ENCODE measurements at places on chromosomes 12 and 14. TPM values are rescaled to one million over a fixed set of nuclear protein-coding genes. Genes with fewer than 3 reads are reported as not detected.

GRCh38 chr14:61226015-61226654, 55.0 kb downstream of the TMEM30B start:
- H3K36me3 ChIP-seq: no peaks in the 10 kb centered on the region
- H3K4me3 ChIP-seq: no peak overlapping the region
- no peak overlapping the region for H3K27ac ChIP-seq
- H3K4me1 ChIP-seq: peaks cover 17% of the 10 kb centered on the region

- peak; percentile 90 for DNase-seq
- no peaks in the 10 kb centered on the region for H3K27me3 ChIP-seq
- H3K4me1 ChIP-seq: peaks cover 31% of the 10 kb centered on the region
- H3K36me3 ChIP-seq: peaks cover 13% of the 10 kb centered on the region
- H3K27ac ChIP-seq: peak overlapping the region; percentile 41
These were observed 8.7 kb downstream of the SYNE3 start for GRCh38 chr14:95507701-95508103.

DNA sequence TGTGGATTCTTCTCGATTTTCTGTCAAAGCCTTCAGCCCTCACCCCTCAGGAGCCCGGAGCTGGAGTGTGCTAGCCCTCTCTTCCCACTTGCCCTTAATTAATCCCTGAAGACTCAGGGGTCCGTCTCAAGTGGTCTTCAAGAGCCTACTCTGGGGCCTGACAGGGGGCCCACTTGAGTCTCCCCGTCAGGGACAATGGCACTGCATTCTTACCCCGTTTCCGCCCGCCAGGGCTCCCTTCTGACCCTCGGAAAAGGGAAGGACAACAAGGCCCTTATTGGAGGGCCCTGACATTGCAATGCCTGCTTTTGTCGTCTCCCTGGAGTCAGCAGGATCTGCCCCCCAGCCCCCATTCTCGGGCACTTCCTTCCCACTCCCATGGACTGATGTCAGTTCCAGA, 34.4 kb downstream of the TBX3 start:
- no peaks in the 10 kb centered on the region for H3K36me3 ChIP-seq
- DNase-seq: no peak
- H3K4me1 ChIP-seq: no peaks in the 10 kb centered on the region
- no peak overlapping the region for H3K27ac ChIP-seq
- H3K4me3 ChIP-seq: no peak overlapping the region

- peaks cover 12% of the 10 kb centered on the region for H3K4me1 ChIP-seq
- no peaks in the 10 kb centered on the region for H3K27me3 ChIP-seq
- H3K36me3 ChIP-seq: no peaks in the 10 kb centered on the region
- no peak overlapping the region for H3K4me3 ChIP-seq
- no peak for DNase-seq
These were observed 92.0 kb downstream of the ITPR2 start for GRCh38 chr12:26740991-26741390.

CLEC7A gene
- total RNA-seq: not detected

LMNTD1 gene
- 1.9 TPM for total RNA-seq

DNA sequence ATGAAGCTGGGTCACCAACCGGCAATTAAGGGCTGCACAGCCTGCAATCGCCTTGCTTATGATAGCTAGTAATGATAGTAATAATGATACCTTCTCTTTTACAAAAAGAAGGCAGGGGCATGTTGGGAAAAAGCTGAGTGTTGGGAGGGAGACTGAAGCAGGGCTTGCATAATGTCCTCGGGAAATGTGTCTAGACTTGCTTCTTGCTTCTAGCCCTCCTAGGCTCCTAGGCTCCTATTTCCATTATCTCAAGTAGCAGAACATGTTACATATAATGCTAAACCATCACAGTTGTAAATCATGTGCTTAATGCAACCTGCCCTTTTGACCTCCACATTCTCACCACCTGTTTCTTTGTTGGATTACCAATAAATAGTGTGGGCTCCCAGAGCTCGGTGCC, 18.7 kb downstream of the RERGL start:
- no peaks in the 10 kb centered on the region for H3K4me1 ChIP-seq
- DNase-seq: no peak
- H3K27ac ChIP-seq: no peak overlapping the region
- H3K4me3 ChIP-seq: no peak overlapping the region

- H3K27me3 ChIP-seq: no peaks in the 10 kb centered on the region
- H3K4me3 ChIP-seq: no peak overlapping the region
- H3K4me1 ChIP-seq: peaks cover 16% of the 10 kb centered on the region
- DNase-seq: no peak
These were observed 101.4 kb upstream of the BBS10 start for GRCh38 chr12:76449583-76449982.

DNA sequence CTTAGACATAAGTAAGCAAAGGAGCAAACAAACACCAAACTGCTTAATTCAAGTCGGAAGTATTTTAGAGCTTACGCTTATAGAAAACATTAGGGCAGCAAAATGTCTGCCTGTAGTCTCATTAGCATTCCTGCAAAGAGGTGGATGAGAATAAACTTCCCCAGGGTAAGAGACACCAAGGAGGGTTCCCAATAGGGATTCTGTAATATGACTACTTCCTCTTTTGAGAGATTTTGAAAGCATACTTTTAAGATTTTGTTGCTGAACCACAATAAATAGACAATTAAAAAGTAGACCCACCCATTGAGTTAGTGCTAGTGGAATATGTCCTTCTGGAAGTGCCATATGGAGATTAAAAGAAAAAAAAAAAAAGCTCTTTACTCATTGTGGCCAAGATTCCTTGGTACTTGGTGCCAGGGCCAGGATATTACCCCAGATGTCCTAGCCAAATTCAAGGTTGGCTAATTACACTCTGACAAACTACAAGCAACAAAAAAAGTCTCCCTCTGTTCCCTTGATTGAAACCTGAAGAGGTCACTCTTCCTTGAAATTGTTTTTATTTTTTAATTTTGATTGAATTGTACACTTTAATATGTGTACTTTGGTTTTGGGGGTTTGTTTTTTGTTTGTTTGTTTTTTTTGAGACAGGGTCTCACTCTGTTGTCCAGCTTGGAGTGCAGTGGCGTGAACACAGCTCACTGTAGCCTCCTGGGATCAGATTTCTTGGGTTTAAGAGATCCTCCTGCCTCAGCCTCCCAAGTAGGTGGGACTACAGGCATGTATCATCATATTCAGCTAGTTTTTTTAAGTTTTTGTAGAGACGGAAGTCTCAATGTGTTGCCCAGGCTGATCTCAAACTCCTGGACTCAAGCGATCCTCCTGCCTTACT, 8.7 kb downstream of the CLIP1 start:
- no peak overlapping the region for H3K4me3 ChIP-seq
- no peaks in the 10 kb centered on the region for H3K27me3 ChIP-seq
- H3K36me3 ChIP-seq: peaks cover 21% of the 10 kb centered on the region
- no peak overlapping the region for H3K27ac ChIP-seq

- no peaks in the 10 kb centered on the region for H3K36me3 ChIP-seq
- no peaks in the 10 kb centered on the region for H3K27me3 ChIP-seq
- no peak for DNase-seq
- H3K27ac ChIP-seq: no peak overlapping the region
These were observed 236.0 kb upstream of the SYT1 start for GRCh38 chr12:78628491-78629100.

Measured in SJSA1 (cell line).